Kidney (tissue), 22 donors: ENCODE measurements at places on chromosomes 2 and 18. TPM values are rescaled to one million over a fixed set of nuclear protein-coding genes. Genes with fewer than 3 reads are reported as not detected.

The CNGA3 gene
- polyA plus RNA-seq, result not detected

The ZNF236 gene
- polyA plus RNA-seq, result 1.1 TPM

The GCKR gene
- not detected for polyA plus RNA-seq

The CHN1 gene
- polyA plus RNA-seq, result 6.5 TPM

The CYP1B1 gene
- polyA plus RNA-seq, result 7.7 TPM

The USP37 gene
- 1.8 TPM for polyA plus RNA-seq

The KIDINS220 gene
- 12.3 TPM for polyA plus RNA-seq

The ADGRF3 gene
- 1.8 TPM for polyA plus RNA-seq

The TUBB8B gene
- 0.45 TPM for polyA plus RNA-seq

The SETBP1 gene
- polyA plus RNA-seq, result 2.7 TPM

The TCF23 gene
- not detected for polyA plus RNA-seq

The CGREF1 gene
- polyA plus RNA-seq, result 3.8 TPM

The ST8SIA5 gene
- polyA plus RNA-seq, result 2.7 TPM

The MAP4K4 gene
- polyA plus RNA-seq, result 8.4 TPM

The NHEJ1 gene
- polyA plus RNA-seq, result 17.7 TPM

The TLX2 gene
- polyA plus RNA-seq, result not detected

The MDH1B gene
- 7.1 TPM for polyA plus RNA-seq

The MBP gene
- polyA plus RNA-seq, result 15.1 TPM
